ENCODE measurements at places on chromosomes 3 and 15. TPM values are rescaled to one million over a fixed set of nuclear protein-coding genes. Genes with fewer than 3 reads are reported as not detected.

FOXB1 gene
- total RNA-seq = not detected

CRABP1 gene
- not detected for total RNA-seq

DNA sequence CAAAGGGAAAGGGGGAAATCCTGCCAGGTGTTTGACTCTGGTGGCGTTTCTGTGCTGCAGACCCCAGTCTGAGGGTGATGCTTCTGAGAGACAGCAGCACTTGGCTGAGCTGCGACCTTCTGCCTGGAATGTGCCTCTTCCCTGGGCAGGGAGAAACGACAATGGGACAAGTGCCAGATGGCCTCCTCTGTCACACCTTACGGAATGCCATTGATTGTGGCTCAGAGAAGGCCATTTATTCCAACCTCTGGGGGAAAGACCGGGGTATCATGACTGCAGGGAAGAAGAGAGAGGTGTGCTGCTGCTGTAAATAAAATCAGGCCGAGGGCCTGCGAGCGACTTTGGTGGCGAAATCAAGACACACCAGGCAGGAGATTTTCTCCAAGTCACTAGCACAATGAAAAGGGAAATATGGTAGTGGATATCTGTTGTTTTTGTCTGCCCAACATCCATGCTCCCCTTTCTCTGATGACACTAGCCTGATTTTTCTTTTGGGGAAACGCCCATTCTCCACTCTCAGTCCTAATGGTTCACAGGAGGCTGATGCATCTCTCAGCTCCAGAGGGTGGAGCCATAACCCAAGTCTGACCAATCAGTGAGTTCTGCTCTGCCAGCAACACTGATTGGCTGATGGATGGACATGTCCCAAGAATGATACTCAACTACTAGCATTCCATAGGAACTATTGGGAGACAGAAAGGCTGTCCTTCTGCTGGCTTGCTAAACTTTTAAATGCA, 336.1 kb downstream of the FOXP1 start:
- no peaks in the 10 kb centered on the region for H3K36me3 ChIP-seq
- H3K27me3 ChIP-seq = no peaks in the 10 kb centered on the region
- DNase-seq = no peak
- H3K4me3 ChIP-seq = no peak overlapping the region

- no peaks in the 10 kb centered on the region for H3K36me3 ChIP-seq
- no peak for DNase-seq
- H3K4me1 ChIP-seq = no peaks in the 10 kb centered on the region
Observed at GRCh38 chr3:166462891-166463470, 625.8 kb upstream of the BCHE start.

- H3K27ac ChIP-seq = peak overlapping the region; percentile 22
- DNase-seq = no peak
- H3K4me1 ChIP-seq = peaks cover 28% of the 10 kb centered on the region
Observed at GRCh38 chr3:188760408-188760807, 411.4 kb upstream of the TPRG1 start.

DNA sequence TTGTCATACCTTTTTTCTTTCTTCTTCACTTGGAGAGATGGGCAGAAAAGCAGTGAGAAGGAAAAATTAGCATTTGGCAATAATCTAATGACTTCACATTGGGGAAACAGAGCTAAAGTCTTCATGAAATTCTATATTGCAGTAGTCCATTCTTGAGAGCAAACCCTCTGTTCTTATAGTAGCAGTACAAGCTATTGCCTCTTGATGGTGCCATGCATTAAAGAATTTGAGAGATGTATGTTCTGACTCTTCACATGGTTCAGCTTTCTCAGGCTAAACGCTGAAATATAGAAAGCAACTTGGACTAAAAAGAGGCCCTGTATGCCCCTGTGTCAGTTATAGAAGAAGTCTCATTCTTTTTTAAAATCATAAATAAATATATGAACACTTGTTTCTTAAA, 36.0 kb downstream of the PHLDB2 start:
- no peak for DNase-seq
- no peaks in the 10 kb centered on the region for H3K27me3 ChIP-seq
- peaks cover 13% of the 10 kb centered on the region for H3K4me1 ChIP-seq
- H3K36me3 ChIP-seq = peaks cover 18% of the 10 kb centered on the region
- no peak overlapping the region for H3K27ac ChIP-seq
